ENCODE measurements at places on chromosomes 4 and X.

GRCh38 chrX:128518508-128518907 lies 466.3 kb upstream of the ACTRT1 start:
- no peaks in the 10 kb centered on the region for H3K27me3 ChIP-seq
- H3K4me3 ChIP-seq = no peak overlapping the region
- no peak for DNase-seq
- H3K36me3 ChIP-seq = no peaks in the 10 kb centered on the region
- H3K4me1 ChIP-seq = no peaks in the 10 kb centered on the region

- no peaks in the 10 kb centered on the region for H3K27me3 ChIP-seq
- no peak overlapping the region for H3K27ac ChIP-seq
These were observed 2.2 kb downstream of the PLXNA3 start for GRCh38 chrX:154460326-154460725.

GRCh38 chr4:185708348-185708747 lies 103.6 kb downstream of the SORBS2 start:
- H3K4me1 ChIP-seq = peaks cover 49% of the 10 kb centered on the region
- no peak overlapping the region for H3K4me3 ChIP-seq
- no peaks in the 10 kb centered on the region for H3K27me3 ChIP-seq
- H3K27ac ChIP-seq = peak overlapping the region; percentile 87
- H3K36me3 ChIP-seq = peaks cover 8% of the 10 kb centered on the region

DNA sequence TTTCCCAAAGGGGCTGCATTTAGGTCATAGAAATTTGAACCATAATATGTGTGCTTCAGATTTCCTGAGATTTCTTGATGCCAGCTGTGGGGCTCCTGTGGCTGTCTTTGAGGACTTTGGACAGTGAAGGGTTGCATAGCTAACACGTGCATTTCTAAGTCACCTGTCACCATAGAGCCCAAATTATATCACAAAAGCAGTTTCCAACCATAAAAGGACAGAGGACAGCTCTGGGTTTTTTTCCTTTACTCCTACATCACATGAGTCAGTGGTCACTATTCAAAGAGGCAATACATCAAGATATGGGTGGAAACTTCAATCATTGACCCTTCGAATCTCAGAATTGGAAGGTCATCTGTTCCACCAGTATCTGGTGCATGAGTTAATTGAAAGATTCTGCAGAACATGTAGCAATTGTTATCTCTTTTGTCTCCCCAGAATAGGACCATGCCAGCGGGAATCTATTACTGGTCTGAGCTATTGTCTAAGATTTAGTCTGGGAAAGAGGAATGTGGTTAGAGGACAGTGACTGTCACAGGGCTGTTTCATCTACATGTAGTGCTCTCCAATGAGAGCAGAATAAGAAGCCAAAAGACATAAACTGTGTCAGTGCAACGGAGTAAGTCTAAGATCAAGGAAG lies 133.5 kb downstream of the AASDH start:
- no peaks in the 10 kb centered on the region for H3K4me1 ChIP-seq
- H3K4me3 ChIP-seq = no peak overlapping the region
- no peak overlapping the region for H3K27ac ChIP-seq
- no peak for DNase-seq
- H3K27me3 ChIP-seq = no peaks in the 10 kb centered on the region

DNA sequence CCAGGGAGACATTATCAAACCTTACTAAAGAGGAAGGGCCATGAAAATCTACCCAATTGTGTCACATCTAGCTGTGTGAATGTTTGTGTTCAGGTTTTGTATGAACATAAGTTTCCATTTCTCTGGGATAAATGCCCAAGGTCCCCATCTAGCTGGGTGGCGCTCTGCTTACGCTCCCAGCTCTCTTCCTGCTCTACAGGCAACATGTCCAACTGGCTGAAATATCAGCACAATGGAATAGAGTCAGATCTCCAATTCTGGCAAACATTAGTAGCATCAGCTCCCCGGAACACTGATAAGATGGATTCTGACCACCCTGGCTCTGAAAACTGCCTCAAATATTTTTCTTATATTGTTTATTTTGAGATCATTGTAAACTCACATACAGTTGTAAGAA lies 74.8 kb downstream of the IRF2 start:
- H3K27ac ChIP-seq = peak overlapping the region; percentile 9
- peaks cover 42% of the 10 kb centered on the region for H3K4me1 ChIP-seq
- no peak for DNase-seq
- H3K4me3 ChIP-seq = no peak overlapping the region
- H3K36me3 ChIP-seq = peaks cover 15% of the 10 kb centered on the region

Measured in chondrocyte (in vitro differentiated cells).